HFFc6 (cell line): ENCODE measurements at places on chromosomes 11 and 22. TPM values are rescaled to one million over a fixed set of nuclear protein-coding genes. Genes with fewer than 3 reads are reported as not detected.

APOL4 gene
- total RNA-seq = not detected in 3 replicates

UBQLNL gene
- total RNA-seq = 0.09 to 0.21 TPM in 2 of 3 replicates, not detected in the other

CARD16 gene
- total RNA-seq = 8.3 to 9.9 TPM (median 9.4 TPM) in 3 replicates

ZNF215 gene
- total RNA-seq = 4.5 and 5.8 TPM in 2 replicates
